Bone marrow (tissue), 2 donors: ENCODE measurements at places on chromosomes 7 and 10.

GRCh38 chr7:81498176-81498575, 271.7 kb downstream of the HGF start:
- no peak for DNase-seq

DNA sequence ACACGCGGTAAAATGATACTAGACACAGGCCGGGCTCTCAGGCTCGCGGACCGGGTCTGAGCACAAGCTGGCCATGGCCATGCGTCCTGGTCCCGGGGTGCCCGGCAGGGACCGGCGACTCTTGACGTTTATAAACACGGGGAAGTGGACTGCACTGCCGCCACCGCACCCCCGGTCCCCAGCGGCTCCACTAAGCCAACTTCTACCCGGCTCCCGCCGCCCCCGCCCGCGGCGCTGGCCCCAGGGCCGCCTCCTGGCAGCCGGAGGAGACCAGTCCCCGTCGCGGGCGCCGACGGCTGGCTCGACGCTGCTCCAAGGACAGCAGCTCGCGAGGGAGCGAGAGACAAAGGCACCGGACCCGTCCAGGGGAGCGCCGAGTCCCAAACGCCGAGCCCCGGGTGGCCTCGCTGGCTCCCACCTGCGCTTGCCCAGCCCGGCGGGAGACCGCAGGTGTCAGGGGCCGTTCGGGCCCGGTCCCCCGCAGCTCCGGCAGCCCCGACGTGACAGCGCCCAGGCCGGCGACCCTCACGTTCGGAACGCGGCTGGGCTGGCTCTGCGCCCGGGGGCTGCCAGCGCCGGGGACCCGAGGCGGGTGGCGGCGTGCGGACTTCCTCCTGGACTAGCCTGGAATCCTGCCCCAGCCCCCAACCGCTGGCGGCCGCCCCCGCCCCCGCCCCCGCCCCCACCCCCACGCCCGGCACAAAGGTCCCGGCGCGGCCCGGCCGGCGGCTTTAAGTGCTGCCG, 517 bp downstream of the ITGB1 start:
- DNase-seq = no peak

- no peak for DNase-seq
These were observed at the start of gene CELF2 for GRCh38 chr10:11017570-11018431. CELF2 (plus strand) TSS chr10:11017872; CDS start chr10:11018090, 218 bp downstream.

- no peak for DNase-seq
These were observed 271.9 kb downstream of the KIF20B start for GRCh38 chr10:89973326-89973725.

- DNase-seq = no peak
These were observed 753.2 kb downstream of the DNAJB9 start for GRCh38 chr7:109322833-109323232.

DNA sequence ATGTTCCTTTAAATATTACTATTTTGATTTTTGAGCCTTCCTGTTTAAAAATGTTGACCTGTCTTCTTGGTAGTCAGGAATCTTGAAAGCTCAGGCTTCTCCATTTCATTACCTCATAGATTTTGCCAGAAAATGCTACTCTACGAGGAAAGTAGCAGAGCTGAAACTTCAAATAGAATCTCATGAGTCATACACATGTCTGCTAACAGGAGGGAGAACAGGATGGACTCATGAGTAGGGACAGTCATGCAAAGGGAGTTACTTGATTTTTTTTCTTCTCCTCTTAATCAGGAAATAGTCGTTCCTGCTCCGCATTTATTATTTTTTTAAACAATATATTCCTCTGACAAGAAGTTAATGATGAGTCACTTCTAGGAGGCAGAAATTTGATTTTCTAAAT, 37.0 kb upstream of the MINDY3 start:
- no peak for DNase-seq

- no peak for DNase-seq
These were observed 1246.7 kb downstream of the GATA3 start for GRCh38 chr10:9301148-9301547.
